ENCODE measurements at places on chromosomes 12 and 14.

GRCh38 chr12:24491968-24492367 lies 456.9 kb downstream of the BCAT1 start:
- DNase-seq = no peak

DNA sequence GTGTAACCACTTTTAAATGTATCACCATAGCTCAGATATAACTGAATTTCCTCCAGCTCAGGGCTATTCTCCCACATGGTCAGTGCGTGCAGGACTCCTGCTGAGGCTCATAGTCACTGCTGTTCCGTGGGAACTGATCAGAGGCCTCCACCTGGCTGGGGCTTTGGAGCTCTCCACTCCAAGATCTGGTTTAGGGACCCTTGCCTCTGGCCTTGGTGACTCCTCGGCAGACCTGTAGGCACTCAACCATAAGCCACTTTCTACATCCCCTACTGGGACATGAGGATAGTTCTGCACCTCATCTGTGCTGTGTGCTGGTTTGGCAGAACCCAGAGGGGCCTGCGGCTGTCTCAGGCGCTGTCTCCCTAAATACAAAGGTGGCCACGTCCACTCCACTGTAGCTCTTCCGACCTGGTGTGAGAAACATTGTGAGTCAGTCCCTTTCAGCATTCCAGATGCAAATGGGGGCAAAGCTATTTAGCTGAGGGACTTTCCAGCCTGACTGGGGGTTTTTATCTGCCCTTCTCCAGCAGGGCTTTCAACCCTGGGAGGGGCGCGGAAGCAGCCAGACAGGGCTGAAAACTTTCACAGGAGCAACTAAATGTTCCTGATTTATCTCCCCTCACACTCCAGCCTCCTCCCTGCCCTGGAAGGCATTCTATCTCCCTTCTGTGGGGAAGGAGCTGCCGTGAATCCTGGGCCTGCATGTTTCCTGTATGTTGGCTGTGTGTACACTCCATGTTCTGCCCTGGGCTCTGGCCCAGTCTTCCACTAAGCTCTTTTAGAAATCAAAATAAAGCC lies 218.3 kb upstream of the DAAM1 start:
- no peak for DNase-seq

DNA sequence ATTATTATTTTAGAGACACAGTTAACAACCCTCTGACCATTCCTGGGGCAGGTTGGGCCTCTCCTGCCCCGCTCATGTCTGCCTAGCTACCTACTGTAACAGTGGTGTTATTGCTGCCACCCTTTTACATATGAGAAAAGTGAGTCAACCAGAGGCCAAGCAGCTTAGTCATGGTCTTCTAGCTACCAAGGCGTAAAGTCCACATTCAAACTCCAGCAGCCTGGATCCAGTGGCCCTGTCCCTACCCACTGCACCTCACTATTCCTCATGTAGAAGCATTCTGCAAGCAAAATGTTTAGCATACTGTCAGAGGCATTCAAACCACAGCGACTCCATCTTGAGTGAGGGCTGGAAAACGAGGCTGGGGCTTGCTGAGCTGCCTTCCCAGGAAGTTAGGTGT lies 95.8 kb downstream of the SLC15A4 start:
- peak; percentile 11 for DNase-seq

- DNase-seq = no peak
These were observed 468.9 kb upstream of the LRFN5 start for GRCh38 chr14:41137741-41138140.

DNA sequence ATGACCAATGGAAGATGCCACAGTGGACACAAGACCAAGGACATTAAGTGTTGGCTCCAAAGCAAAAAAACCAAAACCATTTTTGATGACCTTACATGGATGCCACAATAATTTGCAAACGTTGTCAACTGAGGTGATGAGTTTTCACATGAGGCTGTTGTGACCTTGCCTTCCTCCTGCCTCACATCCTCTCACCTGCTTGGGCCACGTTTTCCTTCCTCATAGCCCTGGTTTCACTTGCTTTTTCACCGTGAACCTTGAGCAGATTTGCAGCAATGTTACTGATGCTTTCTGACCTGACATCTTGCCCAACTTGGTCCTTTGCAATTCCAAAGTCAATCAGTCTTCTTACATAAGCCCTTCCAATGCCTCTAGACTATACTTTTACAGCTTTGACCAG lies 3.7 kb downstream of the KRT6B start:
- no peak for DNase-seq

DNA sequence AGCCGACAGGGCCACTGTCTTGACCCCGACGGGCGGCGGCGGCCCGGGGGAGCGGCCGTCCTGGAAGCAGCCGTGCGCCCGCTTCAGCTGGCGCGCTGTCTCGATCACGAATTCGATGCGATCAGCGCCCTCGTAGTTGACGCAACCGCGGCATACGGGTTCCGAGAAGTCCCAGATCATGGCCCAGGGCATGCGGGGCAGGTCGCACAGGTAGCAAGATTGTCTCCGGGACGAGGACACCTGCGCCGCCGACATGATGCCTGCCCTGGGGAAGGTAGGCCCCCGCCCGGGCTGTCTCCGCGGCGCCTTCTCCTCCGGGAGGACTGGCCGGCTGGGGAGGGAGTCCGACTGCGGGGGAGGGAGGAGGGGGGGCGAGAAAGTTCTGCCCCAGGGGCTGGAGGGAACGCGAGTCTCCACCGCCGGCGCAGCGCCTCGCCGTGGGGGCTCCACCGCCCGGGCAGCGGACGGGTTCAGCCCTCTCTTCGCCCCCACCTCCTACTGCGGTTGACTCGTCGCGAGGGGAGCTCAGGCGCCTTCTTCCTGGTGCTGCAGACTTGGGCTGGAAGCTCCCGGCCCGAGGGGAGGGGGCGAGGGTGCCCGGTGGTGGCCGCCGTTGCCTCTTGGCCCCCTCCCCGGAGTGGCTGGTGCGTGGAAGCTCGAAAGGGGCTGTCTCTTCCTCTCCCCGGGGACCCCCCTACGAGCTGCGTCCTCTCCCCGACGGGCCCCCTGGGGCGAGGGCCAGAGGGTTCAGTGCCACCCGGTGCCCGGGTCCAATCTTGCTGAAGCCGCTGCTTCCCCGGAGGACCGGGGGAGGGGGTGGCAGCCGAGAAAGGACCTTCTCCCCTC lies 747 bp downstream of the IRF2BPL start:
- DNase-seq = peak; percentile 81

DNA sequence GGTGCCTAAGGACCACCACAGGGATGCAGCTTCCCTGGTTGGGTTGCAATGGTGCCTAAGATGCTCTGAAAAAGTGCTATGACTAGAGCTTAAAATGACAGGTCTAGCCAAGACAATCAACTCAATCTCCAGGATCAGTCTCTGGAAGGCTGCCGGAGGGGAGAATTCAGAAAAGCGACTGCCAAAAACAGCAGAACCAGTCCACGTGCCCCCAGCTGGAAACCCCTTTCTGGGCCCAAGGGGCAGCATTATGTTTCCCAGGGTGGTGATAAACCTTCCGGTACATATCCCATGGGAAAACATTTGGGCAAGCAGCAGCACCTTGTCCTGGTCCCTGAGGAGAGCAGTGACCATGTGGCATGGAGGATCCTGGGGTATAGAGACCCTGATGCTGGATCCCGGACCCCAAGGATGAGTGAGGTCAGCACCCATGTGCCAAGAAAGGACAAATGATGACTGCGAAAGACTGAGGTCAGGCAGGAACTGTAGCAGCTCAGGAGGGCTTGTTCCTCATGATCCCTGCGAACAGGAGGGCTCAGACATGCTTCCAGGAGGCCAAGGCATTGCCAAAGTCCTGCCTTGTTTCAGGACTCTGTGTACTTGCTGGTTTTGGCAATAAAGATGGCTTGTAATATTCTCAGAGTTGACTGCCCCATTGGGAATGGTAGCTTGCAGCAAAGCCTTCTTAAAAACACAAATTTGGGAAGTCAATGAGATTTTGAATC lies 49.9 kb upstream of the LTBP2 start:
- no peak for DNase-seq

DNA sequence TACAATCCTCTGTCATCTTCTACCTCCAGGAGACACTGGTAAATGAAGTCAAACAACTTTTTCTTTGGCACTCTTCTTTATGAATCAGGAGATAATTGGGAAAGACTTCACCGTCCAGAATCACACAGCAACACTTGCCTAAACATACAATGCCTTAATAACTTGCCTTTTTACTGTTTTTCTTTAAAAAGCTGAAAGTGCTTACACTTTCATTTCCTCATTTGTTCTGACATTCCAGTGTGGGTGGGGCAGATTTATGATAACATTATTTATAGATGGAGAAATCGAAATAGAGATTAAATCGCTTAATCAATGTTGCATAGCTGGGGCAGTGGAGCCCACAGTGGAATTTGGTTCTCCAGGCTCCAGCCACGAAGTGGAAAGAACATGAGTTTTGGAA lies 2.8 kb upstream of the FRS2 start:
- DNase-seq = no peak

DNA sequence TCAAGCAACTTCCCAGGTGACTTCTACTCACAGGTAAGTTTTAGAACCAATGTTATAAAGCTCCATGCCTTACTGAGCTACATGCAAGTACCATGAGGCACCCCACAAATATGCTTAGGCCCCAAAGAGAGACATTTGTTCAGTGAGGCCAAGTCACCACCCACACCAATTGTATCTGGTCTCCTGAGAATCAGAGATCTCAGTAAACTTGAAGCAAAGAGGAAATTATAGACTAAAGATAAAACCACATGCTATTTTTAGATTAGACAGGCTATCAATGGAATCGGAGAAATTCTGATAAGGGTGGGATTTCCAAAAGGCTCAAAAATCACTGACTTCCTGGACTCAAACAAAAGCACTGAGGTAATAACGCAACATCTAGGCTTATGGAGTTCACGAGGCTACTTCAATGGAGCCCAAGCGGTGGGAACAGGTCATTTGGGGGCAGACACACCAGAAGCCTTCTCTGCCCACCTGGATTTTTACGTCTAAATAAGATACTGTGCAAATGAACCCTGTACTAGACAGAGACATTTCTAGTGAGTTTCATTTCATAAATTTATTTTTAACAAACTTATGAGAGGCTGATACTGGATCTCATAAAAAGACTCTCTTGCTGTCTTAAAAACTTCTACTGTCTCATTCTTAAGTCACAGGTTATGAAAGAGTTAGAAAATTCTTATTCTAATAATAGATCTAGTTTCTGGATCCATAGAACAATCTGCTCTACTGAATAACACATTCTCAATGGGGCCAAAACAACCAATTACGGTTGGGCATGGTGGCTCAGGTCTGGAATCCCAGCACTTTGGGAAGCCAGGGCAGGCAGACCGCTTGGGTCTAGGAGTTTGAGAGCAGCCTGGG lies 7.7 kb downstream of the SLC15A4 start:
- DNase-seq = no peak

GRCh38 chr12:67512061-67512460 lies 136.5 kb upstream of the DYRK2 start:
- peak; percentile 30 for DNase-seq

DNA sequence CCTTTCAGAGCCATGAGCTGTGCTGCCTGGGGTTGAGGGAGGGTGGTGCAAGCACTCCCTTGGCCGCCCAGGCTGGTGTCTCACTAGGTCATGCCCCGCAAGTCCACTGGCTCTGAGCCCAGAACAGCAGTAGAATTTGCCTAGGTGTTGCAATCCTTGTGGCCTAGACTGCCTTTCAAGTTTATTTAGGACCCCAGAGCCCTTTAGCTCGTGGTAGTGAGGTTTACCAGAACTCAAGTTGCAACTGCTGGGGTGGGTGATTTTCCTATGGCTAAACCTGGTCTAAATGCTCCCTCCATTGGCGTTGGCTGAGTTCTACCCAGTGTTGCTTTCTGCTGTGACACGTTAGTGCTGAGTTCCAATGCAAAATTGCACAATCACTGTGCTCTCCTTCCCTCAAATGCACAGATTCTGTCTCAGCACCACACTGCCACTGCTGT lies 287.2 kb downstream of the BCAT1 start:
- no peak for DNase-seq
